Activated CD4-positive, alpha-beta T cell treated with anti-CD3 and anti-CD28 coated beads, Interleukin-2, amount 10 ng/mL, durations not matched to agents 7 days and 5 days (primary cell): ENCODE measurements at places on chromosomes 4 and X.

DNA sequence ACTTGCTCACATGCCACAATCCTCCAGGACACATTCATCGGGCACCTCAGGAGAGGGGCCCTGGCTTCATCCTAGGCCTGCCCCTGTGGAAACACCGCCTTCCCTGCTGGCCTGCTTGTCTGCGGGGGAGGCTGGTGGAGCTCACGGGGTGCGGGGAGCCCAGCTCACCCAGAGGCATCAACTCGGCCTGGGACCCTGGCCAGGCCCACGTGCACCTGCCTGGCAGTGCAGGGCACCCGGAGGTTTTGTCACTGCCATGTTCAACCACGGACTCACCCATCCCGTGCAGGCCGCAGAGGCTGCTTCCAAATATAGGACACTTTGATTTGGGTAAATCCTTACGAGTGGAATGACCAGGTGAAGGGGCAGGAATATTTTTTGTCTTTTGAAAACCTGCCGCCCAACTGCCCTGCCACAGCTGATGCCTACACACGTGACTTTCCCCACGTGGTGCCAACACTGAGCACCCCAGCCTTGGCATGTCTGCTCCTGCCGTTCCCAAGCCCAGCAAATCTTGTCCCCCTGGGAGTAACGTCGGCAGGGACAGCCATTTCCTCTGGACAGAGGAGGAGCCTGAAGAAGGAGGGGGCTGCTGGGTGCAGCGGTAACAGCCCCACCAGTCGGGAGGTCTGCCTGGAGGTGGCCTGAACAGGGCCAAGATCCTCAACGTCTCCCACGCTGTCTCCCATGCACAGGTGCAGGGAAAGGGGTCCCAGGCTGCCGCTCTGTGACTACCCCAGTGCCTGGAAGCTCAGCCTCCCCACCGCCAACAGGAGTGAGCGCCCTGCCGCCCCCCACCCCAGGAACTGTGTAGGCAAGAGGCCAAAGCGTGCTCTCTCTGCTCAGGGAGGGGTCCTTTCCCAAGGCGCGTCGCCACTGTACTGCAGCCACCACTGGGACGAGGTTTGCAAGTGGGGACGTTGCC, 8.5 kb downstream of the MXD4 start:
- DNase-seq = peak; percentile 4

DNA sequence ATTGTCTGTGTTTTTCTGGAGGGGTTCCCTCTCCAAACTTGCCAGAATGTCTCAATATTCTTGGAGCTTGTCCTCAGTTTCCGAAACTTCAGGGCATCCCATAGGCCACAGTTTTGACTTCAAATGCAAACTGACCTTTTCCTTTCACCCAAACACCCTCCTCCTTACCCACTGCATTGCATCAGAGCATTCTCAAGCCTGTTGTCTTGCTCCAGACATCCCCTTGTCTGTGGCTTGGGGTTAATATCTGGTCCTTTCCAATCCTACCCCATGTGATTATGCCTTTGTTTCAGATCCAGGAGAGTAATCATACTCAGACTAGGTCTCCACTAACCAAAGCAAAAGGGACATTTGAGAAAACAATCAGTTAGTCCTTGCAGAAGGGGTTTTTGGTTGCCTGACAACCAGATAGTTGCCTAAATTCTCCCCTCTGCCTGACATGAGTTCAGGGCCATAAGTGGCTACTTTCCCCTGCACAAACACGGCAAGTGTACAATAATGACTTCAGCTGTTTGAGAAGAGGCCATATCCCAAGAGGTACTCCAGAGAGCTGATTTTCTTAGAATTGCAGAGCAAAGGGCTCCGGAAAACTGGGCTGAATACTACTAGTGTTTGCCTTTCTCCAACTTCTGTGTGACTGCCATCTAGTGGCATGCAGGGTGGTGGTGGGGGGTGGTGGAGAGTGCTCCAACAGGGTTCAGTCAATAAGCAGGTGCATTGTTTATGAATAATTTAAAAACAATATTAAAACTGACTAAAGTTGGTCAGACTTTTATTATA, 130.2 kb downstream of the CHRDL1 start:
- DNase-seq = peak; percentile 14

GRCh38 chrX:331151-331824, 12.7 kb upstream of the GTPBP6 start:
- no peak for DNase-seq

GRCh38 chr4:3013839-3014350, 50.5 kb downstream of the GRK4 start:
- DNase-seq = no peak

DNA sequence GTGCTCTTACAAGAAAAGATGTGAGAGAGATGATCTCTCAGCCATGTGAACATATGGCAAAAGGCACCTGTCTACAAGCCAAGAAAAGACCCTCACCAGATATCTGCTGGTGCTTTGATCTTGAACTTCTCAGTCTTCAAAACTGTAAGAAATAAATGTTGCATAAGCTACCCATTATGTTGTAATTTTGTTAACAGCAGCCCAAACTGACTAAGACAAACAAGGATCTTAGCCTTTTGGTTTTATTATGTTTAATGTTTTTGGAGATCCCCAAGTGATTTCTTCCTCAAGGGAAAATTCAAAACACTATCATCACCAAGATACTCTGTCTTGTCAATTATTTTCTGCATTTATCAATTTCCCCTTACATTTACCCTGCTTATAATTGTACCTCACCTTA, 21.8 kb upstream of the CCNI start:
- DNase-seq = no peak

GRCh38 chr4:113899271-113900070, 80.0 kb downstream of the ARSJ start:
- peak; percentile 37 for DNase-seq

- DNase-seq = no peak
Observed at GRCh38 chr4:65617416-65617815, 52.9 kb downstream of the EPHA5 start.

- DNase-seq = peak; percentile 55
Observed at GRCh38 chrX:136767104-136767941, 13.4 kb downstream of the ARHGEF6 start.

DNA sequence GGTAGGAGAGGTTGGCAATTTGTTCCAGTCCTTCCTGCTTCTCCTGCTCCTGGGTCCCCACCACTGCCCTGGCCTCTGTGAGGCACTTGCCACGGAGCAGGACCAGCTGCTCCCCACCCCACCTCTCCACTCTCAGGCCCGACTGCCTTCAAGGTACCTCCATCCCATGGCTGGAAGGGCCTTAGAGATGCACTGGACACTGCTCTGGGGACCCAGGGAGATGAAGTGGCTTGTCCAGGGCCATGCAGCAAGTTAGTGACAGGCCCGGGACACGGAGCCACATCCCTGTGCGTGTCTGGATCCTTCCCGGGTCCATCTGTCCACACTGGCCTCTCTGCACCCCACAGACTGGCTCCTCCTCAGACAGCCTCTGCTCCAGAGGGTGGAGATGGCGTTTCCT, 105.3 kb downstream of the CPZ start:
- no peak for DNase-seq

DNA sequence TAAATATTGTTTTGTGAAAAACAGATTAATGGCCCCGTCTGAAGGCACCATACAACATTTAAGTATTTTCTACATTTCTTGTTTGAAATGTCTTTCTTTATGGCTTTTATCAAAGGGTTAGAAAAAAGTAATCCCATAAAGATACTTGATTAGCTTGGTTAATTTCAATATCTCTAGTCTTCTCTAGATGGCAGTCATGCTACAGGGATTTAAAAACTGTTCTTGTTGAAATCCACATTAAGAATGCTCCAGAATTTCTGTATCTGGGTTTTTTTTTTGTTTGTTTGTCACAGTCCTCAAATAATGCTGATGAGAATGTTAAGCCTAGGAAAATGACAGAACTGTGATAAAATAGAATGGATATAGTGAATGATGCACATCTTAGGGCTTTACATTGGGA, 109.0 kb upstream of the AADAT start:
- no peak for DNase-seq

DNA sequence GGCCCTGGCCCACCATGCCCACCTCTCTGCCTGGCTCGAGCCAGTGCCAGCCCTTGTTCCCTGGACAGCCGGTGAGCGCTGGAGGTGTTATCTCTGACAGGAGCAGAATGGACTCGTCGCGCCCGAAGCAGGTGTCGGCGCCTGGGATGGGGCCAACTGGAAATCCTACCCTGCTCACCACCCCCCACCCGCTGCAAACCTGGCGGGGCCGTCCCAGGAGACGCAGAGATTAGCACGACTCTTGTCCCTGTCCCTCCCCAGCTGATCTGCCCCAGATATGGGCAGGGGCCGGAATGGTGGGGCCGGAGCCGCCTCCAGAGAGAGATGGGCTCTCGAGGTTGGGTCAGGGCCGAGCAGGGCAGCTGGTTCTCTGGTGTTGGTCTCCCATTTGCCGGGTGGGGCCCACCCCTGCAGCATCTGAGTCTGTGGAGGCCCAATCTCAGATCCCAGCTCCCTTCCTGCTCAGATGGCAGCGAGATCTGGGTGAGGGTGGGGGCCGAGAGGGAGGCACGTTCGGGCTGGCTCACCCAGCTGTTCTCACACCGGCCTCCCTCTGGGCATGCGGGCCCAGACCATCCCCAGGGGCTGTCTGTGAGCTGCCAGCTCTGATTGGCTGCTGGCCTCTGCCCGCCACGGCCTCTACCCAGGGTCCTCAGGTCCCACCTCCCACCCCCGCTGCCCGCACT, 20.1 kb upstream of the FGFR3 start:
- no peak for DNase-seq
